Neural progenitor cell (in vitro differentiated cells): ENCODE measurements at places on chromosomes 2 and 18. TPM values are rescaled to one million over a fixed set of nuclear protein-coding genes. Genes with fewer than 3 reads are reported as not detected.

EGR4 gene
- total RNA-seq = 0.40 TPM in 1 of 2 replicates, not detected in the other

KCNK3 gene
- not detected in 2 replicates for total RNA-seq

DNA sequence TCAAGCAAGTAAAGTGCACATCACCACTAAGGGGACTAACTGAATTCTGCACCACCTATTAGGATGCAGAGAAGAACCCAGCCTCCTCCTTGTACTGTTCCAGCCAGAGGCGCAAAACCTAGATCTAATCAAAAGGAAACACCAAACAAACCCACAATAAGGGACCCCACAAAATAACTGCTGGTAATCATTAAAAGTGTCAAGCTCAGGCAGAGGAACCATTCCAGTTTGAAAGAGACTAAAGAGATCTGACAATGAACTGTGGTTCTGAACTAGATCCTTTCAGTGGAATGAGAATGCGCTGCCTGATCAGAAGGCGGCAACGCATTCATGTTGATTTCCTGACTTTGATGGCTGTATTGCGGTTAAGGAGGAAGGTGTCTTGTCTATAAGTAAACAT lies 16.8 kb downstream of the HDLBP start:
- H3K4me1 ChIP-seq = no peaks in the 10 kb centered on the region
- H3K36me3 ChIP-seq = no peaks in the 10 kb centered on the region
- no peak overlapping the region for H3K27ac ChIP-seq
- DNase-seq = no peak

DNA sequence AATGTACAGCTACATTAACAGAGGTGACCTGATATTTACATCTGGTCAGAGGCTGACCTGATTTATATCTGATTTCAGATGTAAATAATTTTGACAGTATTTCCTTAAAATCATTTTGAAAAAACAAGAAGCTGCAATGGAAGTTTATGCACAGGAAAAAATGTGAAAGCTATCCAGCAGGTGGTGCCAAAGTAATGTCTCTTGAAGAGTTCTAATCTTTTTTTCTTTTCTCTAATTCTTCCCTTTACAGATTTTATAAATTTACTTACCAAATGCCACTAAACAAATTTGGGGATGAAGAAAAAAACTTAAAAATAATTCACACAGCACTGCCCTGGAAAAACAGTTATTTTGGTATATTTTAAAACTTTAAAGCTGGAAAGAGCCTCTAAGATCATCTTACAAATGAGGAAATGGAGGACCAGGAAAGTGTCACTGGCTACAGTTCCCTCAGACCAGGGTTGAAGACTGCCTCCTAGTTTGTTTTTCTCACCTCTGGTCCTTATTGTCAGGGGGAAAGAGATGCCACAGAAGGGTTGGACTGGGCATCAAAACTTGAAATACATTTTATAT lies 16.4 kb upstream of the FBLN7 start:
- H3K27ac ChIP-seq = no peak overlapping the region
- H3K27me3 ChIP-seq = no peaks in the 10 kb centered on the region
- no peaks in the 10 kb centered on the region for H3K4me1 ChIP-seq
- no peak overlapping the region for H3K4me3 ChIP-seq
- H3K36me3 ChIP-seq = no peaks in the 10 kb centered on the region

GRCh38 chr18:5439986-5440696 lies 103.7 kb downstream of the EPB41L3 start:
- no peak overlapping the region for H3K27ac ChIP-seq
- H3K27me3 ChIP-seq = no peaks in the 10 kb centered on the region
- no peak overlapping the region for H3K4me3 ChIP-seq
- no peaks in the 10 kb centered on the region for H3K4me1 ChIP-seq
